ENCODE measurements at places on chromosomes 4 and X.

GRCh38 chr4:26432419-26432818 lies 57.9 kb downstream of the CCKAR start:
- no peak for DNase-seq

DNA sequence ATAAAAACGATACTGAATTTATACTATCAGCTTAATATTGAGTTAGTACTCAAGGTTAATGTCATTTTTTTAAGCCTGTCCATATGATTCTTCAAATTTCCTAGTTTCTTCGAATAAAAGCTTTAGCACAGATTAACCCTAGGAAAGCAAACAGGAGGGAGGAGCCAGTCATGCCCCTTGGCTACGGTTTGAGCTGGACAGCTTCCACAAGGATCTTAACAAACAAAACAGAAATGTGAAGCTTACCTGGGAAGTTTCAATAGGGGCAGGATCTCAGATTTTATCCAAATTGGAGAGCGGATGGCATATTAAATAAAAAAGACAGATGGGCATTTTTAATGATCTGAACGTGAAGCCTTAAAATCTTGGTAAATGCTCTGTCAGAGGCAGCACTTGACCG lies 2.3 kb downstream of the NWD2 start:
- no peak for DNase-seq

GRCh38 chrX:56784666-56785065 lies 55.6 kb downstream of the NBDY start:
- no peak for DNase-seq

GRCh38 chr4:8892556-8893226 lies 21.1 kb upstream of the HMX1 start:
- DNase-seq, result no peak

DNA sequence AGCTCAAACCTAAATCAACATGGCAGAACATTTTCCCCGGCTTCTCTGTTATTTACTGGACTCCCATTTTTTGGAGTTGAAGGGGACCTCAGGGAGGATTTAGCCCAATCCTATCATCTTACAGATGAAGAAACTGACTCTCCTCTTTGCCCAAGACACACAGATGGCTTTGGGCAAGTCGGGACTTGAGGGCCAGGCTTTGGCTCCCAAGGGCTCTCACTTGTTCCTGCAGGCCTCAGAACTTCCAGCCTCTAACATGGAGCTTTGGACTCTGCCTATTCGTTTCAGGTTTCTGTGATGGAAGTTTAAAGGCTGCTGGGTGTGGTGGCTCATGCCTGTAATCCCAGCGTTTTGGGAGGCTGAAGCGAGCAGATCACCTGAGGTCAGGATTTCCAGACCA lies 59.5 kb downstream of the RHOH start:
- no peak for DNase-seq

- no peak for DNase-seq
Measured at GRCh38 chrX:154603438-154604430, 15.3 kb downstream of the CTAG1B start.

GRCh38 chr4:8582941-8583654 lies 2.9 kb downstream of the GPR78 start:
- DNase-seq, result no peak

- DNase-seq, result no peak
Measured at GRCh38 chrX:12325171-12325570, 186.9 kb downstream of the FRMPD4 start.
